ENCODE measurements at places on chromosomes 2 and 18.

DNA sequence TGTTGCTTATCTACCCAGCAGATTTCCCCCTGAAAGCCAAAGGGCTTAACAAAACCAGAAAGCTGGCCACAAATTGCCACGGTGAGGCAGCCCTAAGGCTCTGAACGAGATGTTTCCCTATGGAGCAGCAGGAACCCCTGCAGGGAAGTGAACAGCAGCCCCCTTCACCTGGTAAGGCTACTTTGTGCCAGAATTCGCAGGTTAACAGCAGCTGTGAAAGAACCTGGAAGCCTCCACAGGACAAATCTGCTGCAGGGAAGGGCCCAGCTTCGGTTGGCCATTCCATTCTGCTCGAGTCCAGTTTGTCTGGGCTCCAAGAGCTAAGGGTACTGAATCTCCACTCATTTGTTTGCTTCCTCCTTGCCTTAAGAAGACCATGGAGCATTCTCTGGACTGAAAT, 175.3 kb downstream of the PDE11A start:
- no peak for DNase-seq

DNA sequence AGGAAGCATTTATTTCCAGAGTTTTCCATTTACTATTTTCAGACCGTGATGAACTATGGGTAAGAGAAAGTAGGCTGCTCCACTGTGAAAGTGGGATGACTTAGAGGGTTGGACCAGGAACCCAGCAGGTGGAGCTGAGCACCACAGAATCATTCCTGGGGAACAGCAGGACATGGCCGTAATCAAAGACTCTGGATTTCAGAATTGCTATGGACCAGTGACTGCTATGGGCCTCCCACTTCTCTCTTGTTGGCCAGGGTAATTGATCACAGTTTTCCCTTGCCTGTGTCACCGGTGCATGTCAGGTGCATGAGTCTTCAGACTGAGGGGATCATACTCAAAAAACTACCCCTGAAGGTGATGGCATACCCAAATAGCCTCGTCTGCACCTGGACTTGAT, 90.6 kb upstream of the GPC1 start:
- DNase-seq: no peak

GRCh38 chr2:31232586-31232985, 1.4 kb upstream of the EHD3 start:
- DNase-seq: no peak

- DNase-seq: no peak
These were observed 4.8 kb downstream of the TGFBRAP1 start for GRCh38 chr2:105324732-105325131.

DNA sequence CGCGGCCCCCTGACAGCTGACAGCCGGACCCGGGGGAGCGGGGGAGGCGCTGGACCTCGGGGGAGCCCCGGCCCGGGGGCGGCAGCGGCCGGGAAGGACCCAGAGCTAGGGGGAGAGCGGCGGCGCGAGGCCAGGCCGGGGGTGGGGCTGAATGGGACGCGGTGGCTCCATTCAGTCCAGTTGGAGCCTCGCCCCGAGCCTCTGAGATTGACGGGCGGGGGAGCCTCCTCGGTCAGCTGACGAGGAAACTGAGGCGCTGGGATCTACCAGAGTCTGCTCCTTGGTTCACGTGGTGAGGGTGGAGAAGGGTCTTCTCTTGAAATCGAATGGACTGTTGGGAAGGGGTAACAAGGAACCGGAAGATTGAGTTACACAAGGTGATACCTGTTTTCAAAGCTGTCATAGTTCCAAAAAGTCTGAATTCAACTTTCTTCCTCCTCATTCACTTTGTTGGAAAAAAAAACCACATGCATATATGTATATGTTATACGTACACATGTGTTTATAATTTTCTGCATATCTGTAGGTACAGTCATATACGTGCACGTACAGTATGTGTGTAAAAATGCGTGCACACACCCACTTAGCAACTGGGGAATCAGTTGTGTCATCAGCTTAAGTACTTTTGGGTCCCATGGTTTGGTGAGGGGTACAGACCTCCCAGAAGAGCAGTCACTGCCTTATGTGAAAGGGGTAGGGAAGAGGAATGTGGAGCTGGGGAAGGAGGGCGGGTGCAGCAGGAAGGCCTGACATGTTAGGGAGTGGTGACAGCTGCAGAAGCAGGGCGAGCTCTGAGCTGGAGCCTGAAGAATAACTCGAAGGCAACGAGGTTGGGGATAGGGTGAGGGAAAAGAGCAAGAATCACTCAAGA, 628 bp downstream of the PPP1R7 start:
- DNase-seq: peak; percentile 25

- no peak for DNase-seq
These were observed 627.0 kb upstream of the SYT4 start for GRCh38 chr18:43904209-43904837.

GRCh38 chr2:85813982-85814801, 60.4 kb downstream of the ATOH8 start:
- peak; percentile 89 for DNase-seq

DNA sequence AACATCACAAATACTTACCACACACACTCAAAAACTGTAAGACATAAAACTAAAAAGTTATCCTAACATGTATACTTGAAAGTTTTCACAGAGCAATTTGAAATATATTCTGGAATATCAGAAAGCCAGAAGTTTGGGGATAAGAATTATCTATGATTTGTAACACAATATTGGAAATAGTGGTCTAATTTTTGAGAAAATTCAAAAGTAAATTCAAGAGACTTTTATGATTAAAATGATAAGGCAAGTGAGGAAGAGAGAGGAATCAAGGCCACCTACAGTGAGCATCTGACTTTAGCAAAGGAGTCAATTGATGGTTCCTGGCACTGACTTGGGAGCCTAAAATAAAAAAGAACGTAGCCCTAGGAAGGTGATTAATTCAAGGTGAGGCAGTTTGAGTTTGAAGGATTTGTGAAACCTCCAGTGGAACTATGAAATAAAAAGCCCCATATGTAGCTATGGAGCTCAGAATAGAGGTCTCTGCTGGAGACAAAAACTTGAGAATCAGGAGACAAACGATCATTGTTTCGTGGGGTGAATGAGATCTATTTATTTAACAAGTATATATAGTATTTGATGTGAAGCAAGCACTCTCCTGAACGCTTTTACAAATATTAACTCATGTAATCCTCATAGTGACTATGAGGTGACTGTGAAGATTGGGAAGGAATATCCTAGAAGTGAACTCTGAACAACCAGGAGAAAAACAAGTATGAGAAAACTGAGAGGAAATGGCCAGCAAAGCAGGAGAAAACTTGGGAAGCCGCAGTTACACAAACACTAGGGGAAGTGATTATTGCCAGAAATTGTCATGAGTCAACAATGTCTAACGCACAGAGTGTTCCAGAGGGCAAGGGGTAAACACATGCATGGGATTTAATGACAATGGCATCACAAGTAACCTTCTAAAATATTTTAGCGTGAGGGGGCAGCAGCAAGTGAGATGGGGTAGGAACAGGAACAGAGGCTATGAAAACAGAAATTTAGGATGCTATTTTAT, 12.8 kb downstream of the TFPI start:
- DNase-seq: peak; percentile 19

DNA sequence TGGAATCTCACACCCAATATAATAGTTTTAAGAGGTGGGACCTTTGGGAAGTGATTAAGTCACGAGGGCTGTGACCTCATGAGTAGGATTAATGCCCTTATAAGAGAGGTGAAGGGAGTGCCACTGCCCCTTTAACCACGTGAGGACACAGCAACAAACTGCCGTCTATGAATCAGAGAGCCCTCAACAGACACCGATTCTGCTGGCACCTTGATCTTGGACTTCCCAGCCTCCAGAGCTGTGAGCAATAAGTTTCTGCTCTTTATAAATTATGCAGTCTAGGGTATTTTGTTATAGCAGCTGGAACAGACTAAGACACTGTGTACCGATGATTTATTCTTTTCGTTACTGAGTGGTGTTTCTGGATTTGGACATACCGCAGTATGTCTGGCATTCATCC, 56.2 kb downstream of the RRM2 start:
- DNase-seq: no peak

GRCh38 chr2:227228061-227228667, 63.7 kb downstream of the COL4A3 start:
- DNase-seq: peak; percentile 35

Data from pons (tissue), 1 donor.